SK-N-MC (cell line): ENCODE measurements at places on chromosomes 6 and 20.
A peak's percentile ranks its signal among the peaks of the same experiment; 100 is the strongest.

- DNase-seq = no peak
Observed at GRCh38 chr6:129390900-129391299, 319.1 kb downstream of the ARHGAP18 start.

- DNase-seq = no peak
Observed at GRCh38 chr6:130677312-130677711, 149.9 kb upstream of the SMLR1 start.

- no peak for DNase-seq
Observed at GRCh38 chr6:123875784-123876183, 72.1 kb downstream of the NKAIN2 start.

GRCh38 chr6:71478834-71479541 is 190.4 kb downstream of the OGFRL1 start:
- peak; percentile 72 for DNase-seq

GRCh38 chr6:15444881-15445280 is 199.0 kb downstream of the JARID2 start:
- DNase-seq = no peak

- DNase-seq = no peak
Observed at GRCh38 chr6:153013438-153013837, 10.9 kb upstream of the MTRF1L start.

- DNase-seq = no peak
Observed at GRCh38 chr20:43583982-43584432, 6.7 kb upstream of the IFT52 start.

DNA sequence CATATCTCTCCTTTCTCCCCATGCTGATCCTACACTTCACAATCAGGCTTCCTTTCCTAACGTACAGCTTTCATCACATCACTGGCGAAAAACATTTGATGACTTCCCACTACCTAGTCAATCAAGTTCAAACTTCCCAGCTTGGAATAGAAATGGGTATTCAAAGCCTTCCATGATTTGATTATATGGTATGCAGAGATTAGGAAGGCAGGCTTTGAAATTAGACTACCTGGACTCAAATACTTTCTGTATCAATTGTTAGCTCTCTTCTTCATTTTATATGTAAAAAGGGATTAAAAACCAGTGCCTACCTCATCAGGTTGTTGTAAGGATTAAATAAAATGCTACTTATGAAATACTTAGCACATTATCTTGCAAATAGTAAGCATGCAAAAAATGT is 7.7 kb downstream of the NCOA6 start:
- DNase-seq = no peak

DNA sequence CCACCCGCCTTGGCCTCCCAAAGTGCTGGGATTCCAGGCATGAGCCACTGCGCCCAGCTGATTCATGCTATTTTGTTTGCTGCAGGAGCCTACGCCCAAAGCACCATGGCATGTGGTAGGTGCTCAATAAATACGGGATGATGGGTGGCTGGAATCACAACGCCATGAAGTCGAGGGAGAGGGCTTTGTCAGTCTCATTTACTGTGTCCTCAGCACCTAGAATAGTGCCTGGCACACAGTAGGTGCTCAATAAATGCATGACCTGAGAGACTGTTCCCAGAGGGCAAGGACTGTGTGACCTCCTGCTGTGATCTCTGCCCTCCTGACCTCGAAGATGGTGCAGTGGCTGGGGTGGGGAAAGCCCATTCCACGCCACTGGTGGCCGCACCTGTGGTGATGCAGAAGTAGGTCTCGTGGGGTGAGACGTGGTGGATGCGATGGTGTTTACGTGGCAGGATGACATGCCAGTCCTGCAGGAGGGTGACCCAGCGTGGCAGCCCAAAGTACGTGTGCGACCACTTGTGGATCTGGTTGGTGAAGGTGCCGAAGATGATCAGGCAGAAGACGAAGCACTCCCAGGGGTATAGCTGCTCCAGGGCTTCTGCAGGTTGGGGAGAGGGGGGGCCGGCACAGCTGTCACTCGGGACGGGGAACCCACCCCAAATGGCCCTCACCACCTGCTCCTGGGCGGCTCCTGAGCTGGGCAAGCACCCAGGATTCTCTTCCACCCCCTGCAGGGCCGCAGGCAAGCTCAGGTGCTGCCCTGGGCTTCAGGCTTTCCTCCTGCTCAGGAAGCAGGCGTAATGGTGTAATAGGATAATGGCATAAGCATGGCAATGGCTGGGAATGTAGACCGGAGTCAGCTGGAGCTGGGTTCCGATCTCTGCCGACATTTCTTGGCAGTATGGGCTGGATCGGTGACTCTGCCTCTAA is 14.9 kb upstream of the UBE2V1 start:
- no peak for DNase-seq

GRCh38 chr6:27078734-27079357 is 168.7 kb upstream of the PRSS16 start:
- no peak for DNase-seq

DNA sequence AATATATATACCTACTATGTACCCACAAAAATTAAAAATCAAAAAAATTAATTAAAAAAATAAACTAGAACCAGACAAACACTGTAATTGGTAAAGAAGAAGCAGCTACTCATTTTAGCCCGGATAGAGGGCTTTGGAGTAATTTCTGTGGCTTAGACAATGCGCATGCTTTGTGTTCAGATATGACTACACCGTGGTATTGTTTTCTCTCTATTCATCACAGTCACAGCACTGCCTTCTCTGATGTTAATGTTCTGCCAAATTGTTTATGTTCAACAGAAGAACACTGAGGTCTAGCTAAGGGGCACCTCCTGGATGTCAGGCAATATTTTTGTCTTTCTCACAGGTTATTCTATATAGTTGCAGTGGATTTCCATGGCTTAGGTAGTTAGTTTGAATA is 77.5 kb upstream of the GJE1 start:
- no peak for DNase-seq

DNA sequence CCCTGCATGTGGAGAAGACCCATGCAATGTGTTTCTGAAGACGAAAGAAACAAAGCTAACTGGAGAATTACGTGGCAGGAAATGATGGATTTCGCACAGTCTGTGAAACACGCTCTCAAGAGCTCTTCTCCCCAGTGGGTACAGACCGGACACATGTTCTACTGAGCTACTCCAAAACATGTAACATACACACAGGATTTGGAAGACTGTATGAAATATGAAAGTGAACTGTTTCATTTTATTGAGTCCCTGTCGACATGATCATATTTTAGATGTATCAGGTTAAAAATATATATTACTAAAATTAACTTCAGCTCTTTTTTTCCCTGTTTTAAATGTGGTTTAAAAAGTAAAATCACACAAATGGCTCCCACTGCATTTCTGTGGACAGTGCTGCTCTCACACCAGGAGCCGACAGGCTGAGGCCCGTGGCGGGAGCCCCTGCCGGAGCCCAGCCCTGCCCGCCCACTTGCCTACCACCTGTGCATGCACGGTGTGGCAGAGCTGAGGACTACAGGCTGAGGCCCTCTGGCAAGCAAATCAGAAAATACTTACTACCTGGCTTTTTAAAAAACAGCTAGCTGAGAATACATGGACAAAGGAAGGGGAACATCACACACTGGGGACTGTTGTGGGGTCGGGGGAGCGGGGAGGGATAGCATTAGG is 58.9 kb upstream of the NXT1 start:
- DNase-seq = no peak

DNA sequence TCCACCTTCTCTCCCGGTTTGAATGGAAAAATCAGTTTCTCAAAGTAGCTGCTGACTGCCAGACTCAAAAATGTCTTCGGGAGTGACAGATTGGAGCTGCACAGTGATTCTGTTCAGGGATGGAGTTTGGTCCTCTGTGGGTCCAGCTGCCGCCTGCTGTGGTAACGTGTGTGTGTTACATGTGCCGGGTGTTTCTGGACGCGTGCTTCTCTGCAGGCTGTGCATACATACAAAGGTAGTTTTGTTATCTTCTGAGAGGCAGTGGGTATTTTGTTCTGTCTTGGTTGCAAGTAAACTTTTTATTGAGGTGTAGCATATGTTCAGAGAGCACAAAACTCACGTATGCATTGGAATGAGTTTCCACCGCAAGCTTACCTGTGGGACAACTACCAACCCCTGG is 41.3 kb upstream of the NAA20 start:
- no peak for DNase-seq

DNA sequence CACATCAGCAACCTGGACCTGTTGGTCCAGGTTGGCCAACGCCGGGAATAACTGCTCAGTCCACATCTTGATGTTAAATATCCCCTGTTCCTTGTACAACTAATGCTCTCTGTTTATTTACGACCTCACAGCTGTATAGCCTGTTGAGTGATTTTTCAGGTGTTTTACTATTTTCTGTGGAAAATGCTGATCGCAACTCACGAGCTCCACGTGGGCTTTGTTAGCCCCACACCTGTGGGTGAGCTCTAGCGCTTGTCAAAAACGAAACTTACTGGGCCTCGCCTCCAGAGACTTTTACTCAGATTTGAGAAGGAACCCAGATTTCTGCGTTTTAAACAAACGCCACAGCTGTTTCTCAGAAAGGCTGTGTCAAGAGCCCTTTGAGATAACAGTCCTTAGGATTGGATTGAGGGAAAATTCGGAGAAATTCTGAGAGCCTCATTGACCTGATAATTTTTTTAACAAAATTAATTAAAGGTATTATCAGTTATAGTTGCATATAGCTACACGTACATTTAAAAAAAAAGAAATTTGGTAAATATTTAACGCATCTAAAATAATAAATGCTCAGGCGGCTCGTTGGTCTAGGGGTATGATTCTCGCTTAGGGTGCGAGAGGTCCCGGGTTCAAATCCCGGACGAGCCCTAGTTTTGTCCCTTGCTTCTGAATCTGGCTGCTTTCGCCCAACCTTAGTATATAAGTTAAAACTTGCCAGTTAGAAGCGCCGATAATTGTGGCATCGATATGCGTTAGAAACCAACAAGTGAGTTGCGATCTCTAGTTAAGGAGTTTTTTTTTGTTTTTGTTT is 16.7 kb downstream of the HMGN4 start:
- no peak for DNase-seq

DNA sequence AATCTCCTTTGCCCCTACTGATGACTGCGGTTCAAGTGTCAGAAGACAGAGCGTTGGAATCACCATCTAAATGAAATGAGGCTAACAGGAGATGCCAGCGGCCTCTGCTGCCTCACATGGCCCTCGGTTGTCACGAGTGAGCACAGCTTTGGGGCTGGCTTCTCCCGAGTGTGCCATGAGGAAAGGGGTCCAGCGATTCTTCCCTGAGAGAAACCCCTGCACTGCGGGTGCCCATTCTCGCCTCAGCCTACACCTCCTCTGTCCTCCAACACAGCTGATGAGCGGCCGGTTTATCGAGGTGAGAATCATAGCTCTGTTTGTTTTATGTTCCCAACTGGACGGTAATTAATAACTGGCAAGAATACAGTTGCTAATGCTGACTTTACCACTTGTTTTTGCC is 144.7 kb upstream of the RPS6KA2 start:
- no peak for DNase-seq

- DNase-seq = no peak
Observed at GRCh38 chr6:26561533-26562466, 23.6 kb downstream of the HMGN4 start.

DNA sequence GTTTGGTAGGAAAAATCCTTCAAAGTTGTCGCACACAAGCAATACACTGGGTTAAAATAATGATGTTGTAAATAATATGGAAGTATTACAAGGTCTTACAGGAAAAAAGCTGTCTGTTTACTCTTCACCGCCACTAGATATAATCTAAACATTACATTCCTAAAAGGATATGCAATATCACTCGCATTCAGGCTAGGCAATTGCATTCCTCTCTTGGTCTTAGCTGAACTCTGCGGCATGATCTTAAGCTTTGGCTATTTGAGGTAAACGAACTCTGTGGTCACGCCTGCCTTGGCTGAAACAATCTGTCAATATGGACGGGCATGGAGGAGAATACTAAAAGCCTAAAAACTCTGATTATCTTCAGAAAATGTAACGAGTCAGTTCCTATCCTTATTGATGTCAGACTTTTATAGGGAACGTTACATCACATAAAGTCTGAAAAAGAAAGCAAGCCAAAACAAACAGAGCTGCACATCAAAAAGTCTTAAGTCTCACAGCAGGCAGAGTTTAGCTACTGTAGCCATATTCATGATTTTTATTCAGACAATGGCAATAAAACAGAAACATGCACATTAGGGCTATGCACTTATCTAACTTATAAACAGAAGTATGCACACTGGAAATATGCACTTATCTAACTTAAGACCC is 30.8 kb upstream of the FILIP1 start:
- no peak for DNase-seq

DNA sequence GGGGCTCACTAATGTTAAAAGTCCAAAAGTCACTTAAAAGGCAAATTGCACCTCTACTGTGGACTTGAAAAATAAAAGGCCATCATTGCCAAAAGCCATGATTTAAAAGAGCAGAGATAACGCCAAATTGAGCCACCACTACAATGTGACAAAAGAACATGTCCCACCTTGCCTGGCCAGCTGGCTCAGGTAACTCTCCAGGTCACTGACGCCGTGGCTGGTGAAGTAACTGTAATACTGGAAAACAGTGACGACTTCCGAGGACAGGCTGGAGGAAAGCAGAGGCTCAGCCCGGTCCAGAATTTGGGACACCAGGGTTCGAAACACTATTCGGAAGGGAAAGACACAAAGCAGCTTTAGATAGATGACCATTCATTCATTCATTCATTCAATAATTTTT is 29.3 kb upstream of the ARMH2 start:
- no peak for DNase-seq

DNA sequence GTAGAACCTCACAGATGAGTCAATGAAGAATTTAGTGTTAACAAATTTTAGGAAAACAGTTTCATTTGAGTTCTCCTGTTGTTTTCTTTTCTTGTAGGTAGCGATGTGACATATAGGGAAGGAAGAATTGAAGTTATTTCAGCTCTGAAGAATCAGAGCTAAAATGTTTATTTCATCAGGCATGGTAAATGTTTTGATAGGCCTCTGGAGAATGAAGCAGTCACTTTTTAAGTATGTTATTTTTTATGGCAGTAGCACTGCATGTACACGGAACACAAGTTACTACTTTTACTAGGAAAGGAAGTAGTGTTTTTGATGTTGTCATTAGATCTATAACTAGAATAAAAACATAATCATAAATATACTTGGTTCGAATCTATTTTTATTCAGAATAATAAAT is 1357.3 kb upstream of the CITED2 start:
- DNase-seq = no peak
